ENCODE measurements at places on chromosomes 2 and 18.

DNA sequence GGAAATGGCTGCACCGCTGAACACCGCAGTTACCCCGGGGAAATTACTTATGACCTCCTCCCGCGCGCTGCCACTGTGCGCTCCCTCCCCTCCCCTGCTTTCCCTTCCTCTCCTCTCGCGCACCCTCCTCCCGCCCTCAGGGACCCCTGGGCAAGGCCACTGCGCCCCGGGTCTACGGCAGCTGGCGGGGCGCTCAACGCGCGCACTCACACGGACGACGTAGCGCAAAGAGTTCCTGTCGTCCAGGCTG, 7.9 kb downstream of the ALPP start:
- no peak for DNase-seq

GRCh38 chr2:32706815-32707579, 79.1 kb downstream of the TTC27 start:
- no peak for DNase-seq

- DNase-seq: no peak
These were observed 21.7 kb downstream of the RBMS1 start for GRCh38 chr2:160471950-160472349.

DNA sequence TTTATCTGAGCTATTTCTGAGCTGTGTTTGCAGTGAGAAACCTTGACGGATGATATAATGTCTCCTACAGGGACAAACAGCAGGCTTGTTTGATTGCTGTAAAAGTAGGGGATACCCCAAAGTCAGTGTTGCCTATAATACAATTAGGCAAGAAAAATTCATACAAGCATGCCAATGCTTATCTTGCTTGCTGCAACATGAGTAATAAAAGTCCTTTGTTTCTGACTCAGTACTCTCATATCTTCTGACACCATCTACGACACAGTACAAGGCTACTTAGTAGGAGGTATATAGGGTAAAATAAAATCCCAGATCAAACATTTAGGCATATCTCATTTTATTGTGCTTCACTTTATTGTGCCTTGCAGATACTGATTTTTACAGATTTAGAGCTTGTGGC, 33.0 kb downstream of the ERBB4 start:
- DNase-seq: no peak

DNA sequence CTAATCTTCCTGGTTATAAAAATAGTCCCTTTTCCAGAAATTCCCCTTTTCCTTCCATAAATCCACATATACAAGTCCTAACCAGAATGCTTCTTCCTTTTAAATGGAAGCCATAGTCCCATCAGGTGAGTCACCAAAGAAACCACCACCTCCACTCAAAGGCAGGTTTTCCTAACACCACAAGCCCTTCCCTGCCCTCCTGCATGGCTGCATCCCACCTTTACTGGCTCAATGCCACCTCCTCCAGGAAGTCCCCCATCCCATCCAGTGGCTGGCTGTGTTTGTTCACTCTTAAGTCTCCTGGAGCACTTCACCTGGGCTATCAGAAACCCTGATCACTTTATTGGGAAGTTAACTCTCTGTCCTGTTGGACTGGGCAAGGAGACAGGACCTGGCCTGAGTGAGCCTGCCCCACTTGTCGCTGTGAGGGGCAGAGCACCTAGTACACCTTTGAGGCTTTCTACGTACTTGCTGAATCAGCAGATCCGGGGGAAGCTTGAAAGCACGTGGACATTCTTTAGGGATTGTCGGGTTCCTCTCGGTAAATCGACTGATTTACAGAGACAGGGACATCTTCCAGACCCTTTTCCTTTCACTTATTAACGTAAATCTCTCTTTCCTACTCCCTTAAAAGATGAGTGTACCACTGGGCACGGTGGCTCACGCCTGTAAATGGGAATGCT, 71.0 kb downstream of the NGEF start:
- DNase-seq: no peak

DNA sequence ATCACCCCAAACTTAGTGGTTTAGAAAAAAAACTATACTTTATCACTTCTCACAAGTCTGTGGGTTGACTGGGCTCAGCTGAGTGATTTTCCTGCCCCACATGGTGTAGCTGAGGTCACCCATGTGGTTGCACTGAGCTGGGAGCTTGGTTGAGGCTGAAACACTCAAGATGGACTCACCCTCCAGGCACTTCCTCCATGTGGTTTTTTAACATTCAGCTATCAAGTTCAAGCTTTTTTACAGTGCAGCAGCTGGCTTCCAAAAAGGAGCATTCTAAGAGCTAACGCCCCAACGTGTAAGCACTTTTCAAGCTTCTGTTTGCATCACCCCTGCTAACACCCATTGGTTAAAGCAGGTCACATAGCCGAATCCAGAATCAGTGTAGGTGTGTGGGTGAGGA, 105.9 kb upstream of the CREB1 start:
- peak; percentile 43 for DNase-seq

DNA sequence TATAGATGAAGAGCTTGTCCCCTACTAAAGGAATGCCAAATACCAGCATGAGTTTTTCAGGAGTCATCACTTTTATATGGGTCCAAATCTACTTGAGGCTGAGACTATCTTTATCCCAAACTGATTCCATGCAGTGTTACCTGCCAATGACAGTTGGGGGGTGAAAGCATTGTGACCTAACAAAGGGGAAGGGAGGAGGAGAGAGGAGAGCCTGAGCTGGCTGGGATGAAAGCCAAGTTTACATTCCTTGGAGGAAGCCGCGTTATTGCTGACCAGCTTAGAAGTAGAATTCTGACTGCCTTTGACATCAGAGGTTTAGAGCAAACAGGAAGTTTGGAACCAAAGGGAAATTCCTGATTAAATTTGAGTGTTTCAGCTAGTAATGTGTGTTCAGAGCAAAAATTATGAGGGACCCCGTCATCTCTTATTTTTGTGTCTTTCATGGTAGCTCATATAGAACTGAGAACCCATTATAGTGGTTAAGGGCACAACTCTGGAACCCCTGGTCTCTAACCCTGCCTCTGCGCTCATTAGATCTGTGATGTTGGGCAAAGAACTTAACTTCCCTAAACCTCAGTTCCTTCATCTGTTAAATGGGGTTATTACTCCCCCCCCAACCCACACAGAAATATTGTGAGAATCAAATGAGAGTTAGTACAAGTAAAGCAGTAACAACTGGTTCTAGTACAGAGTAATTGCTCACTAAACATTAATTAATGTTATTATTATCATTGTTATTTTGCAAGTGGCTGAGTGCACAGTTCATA, 199.3 kb upstream of the EPAS1 start:
- DNase-seq: peak; percentile 84

- DNase-seq: no peak
These were observed 9.3 kb upstream of the SCYGR5 start for GRCh38 chr2:227657199-227657845.

DNA sequence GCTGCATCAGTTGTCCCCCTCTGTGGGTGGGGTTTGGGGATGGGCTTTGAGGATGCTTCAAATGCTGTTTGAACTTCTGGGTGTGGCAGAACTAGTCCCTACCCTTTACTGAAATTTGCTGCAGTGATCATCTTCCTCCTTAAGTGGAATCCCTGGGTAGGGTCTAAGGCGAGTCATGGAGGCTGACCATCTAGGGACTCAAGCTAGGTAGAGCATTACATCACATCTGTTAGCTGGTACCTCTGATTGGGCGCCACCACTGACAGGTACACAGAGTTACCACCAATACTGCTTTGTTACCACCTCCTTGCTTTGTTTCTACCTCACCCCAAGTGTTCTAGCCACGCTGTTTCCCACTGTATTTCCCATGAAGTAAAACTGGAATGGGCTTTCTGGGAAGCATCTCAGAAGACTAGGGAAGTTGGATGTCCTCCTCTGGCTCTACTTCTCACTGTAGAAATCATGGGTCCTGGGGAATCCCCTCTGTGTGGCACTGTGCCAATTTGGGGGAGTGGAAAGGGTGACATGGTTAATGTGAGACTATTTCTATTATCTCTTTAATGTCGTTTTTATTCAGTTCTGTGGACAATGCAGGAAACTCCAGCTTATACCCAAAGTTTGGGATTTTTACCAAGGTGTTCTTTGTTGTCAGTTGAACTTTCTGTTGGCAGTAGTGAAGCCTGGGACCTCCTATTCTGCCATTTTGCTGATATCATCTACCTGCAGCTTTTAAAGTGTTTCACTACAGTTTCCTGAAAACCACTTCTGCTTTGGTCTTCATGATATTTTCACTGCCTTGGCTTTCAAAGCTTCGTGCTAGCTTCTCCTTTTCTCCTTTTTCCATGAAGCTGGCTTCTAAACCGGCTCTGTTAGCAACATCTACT, 14.5 kb upstream of the SULT1C4 start:
- no peak for DNase-seq

DNA sequence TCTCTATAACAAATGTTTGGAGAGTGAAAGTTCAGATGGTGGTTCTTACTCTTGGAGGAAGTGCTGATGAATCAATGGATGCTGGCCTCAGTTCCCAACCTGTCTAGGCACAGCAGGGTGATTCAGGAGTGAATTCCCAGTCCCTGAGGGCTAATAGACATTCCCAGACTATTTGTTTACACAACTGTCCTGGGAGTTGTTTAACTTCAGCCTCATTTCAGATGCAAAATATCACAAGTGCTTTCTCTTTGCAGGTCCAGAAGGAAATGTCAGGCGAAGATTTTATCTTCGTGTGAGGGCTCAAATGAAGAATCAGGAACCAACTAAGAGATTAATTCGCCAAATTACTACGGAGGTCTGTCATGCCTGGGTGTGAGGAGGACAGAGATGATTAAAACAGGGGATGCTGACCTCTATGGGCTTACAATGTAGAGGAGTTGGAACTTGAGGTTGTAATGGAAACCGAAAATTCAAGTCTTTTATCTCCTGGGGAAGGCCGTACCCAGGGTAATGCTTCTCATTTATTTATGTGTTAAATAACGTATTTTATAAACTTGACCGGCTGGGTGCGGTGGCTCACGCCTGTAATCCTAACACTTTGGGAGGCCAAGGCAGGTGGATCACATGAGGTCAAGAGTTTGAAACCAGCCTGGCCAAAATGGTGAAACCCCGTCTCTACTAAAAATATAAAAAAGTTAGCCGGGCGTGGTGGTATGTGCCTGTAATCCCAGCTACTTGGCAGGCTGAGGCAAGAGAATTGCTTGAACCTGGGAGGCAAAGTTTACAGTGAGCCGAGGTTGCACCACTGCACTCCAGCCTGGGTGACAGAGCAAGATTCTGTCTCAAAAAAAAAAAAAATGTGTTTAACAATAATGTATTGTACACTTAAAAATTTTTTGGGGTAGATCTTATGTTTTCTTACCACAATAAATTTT, 38.7 kb upstream of the SLC1A4 start:
- DNase-seq: no peak

- DNase-seq: no peak
These were observed 360.3 kb upstream of the SPHKAP start for GRCh38 chr2:228541789-228542188.

DNA sequence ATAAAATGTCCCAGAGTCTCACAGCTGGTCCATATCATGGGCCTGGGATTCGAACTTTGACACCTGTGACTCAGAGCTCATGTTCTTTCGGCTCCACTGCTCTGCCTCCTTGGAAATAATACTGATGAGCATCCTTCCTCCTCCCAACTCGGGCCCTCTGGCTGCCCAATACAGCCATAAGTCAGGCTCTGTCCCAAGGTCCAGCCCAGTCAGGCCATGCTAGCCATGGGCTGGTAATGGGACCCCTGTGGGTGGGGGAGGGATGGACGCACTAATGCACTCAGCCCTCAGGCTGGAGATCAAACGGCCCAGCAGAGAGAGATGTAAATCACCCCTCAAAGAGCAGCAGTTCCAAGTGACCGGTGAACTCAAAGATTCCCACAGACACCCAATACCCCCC, 61.1 kb downstream of the DDX1 start:
- DNase-seq: no peak

DNA sequence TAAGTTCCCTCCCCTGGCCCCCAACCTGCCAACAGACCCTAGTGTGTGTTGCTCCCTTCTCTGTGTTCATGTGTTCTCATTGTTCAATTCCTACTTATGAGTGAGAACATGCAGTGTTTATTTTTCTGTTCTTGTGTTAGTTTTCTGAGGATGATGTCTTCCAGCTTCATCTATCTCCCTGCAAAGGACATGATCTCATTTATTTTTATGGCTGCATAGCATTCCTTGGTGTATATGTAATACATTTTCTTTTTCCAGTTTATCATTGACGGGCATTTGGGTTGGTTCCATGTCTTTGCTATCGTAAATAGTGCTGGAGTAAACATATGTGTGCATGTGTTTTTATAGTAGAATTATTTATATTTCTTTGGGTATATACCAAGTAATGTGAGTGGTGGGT, 602.2 kb downstream of the DSC3 start:
- no peak for DNase-seq

DNA sequence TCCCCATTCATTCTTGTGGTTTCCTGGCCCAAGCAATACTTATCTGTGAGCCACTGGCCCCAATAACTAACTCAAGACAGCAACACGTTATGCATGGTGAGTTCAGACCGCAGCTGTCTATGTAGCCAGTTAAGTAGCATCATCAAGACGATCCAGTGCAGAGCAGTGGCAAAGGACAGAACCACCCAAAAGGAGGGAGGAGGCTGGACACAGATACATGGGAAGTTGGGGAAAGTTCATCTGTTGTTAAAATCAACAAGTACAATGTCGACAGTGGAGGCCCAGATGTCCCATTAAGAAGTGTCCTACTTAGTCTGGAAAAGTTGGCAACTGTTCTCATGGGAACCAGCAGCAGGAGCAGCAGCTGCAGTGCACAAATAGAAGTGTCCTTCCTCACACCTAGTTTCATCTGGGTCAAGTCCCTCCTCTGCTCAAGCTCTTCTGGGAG, 106.9 kb upstream of the THOC1 start:
- no peak for DNase-seq

DNA sequence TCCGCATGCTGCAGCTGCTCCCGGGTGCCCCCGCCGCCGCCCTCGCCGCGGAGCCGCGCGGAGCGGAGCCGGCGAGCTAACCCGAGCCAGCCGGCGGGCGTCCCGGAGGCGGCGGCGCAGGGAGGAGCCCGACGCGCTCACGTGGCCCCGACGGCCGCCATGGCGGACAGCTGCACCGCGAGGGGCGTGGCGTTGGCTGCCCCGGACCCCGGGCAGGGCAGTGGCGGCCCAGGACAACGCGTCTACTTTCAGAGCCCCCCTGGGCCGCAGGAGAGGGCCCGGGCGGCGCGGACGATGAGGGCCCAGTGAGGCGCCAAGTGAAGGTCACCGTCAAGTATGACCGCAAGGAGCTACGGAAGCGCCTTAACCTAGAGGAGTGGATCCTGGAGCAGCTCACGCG, 30.0 kb upstream of the CCNYL1 start:
- no peak for DNase-seq

DNA sequence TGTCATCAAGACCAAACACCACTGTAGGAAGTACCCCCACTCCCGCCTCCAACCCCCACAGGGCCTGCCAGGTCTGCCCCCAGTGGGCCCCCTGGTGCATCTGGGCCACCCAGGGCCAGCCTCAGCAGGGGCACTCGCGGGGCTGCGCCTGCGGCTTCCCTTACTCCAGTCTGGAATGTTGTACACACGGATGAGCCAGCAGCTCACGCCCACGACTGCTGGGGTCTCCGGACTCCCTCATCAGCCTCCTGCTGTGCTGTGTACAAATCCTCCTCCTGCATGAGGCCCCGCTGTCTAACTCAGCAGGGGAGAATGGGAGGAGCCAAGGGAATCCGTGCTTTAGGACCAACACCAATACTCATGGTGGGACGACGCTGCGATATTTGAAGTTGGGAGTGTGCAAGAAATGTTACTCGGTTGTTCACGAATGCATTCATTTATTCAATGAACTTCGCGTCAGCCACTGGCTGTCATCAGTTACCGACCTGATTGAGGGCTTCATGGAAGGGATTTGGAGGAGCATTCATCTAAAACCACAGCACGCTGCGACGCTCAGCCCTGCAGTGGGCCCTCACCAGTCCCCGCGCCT, 654 bp upstream of the ASB1 start:
- DNase-seq: peak; percentile 56

GRCh38 chr18:45553723-45554388, 61.4 kb upstream of the SLC14A2 start:
- no peak for DNase-seq

All from femur (tissue), 1 donor.